ENCODE measurements at places on chromosomes 1 and 21.

DNA sequence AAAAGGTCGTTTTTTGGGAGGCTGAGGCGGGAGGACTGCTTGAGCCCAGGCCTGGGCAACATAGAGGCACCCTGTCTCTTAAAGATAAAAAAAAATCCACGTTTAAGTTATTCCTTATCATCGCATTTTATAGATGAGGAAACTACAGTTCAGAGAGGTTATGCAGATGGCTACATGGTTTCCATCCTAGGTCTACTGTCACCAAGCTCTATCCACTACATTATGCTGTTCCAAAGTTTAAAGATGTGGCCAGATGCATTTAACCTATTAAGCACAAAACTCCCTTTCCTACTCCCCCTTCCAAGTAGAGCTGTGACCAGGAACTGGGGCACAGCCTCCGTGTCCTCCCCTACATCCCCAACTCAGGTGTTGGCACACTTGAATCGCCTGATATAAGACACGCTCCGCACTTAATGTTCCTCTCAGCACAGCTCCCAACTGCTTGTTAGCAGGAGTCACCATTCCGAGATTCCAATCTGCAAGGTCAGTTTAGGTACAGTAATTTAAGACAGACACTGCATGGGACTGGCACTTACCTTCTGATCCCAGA lies 1.3 kb downstream of the TAF5L start:
- DNase-seq, result no peak

DNA sequence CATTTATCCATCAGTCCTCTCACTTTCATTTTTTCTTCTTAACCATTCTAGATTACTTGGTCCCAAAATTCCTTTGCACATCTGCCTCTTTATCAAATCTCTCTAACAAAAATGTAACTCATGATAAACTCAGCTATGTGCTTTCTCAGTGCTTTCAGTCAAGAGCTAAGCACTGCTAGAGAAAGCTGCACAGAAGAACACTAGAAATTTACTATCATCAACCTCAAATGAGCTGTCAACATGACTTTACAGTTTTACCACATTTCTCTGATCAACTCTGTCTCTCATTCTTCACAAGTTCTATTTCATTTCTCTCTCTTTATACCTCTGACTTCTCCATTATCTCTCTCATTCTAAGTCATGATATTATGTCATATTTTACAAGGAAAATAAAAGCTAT lies 54.2 kb upstream of the PRKACB start:
- no peak for DNase-seq

DNA sequence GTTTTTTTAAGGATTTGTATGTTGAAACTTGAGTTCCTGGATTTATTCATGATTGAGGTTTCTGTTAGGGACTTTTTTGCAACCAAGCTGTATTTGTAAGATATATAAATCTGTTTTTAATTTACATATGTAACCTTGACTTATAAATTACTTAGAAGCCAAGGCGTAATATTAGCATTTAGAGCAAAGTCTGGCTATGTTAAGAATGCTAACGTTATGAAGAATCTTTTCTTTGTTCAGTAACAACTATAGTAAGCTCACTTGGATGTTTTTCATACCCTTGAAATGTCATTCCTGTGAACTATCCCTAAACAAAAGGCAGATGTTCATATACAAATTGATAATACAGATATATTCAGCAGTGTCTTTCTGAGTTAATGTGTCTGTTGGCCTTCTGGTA lies 155.3 kb downstream of the MAGI3 start:
- DNase-seq, result no peak

- DNase-seq, result no peak
Observed at GRCh38 chr1:41742219-41742618, 176.5 kb downstream of the HIVEP3 start.

DNA sequence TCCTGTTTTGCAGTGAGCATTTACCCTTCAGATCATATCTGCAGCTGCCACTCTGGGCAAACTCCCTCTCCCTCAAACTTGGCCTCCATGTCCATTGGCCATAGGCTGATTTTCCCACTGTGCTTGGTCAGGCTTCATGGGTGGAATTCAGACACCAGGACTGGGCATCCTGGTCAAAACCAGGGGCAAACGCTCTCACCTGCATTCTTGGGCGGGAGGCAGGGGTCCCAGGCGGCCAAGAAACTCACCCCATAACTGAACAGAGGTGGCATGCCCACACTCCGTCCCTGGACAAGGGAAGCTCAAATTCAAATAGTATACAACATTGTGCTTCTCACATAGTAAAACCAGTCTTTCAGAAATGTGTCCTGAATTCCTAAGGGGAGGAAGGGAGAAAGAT lies 81.1 kb upstream of the ZNF648 start:
- DNase-seq, result no peak

DNA sequence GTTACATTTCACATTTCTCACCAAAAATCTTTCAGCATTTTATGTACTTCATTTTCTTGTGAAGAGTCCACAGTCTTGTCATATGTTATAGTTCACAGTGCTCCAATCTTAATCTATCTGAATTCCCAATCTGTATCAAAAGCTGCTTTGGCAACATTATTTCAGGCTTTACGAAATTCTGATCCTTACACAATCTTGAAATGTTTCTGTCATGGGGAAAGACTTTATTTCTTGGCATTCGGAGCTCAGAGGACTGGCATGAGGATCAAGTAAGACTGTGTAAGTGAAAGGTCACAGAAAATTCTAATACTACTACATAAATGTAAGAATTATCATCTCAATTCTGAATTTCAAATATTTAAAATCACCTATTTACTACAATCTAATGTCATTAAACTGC lies 2.0 kb downstream of the USP33 start:
- no peak for DNase-seq

DNA sequence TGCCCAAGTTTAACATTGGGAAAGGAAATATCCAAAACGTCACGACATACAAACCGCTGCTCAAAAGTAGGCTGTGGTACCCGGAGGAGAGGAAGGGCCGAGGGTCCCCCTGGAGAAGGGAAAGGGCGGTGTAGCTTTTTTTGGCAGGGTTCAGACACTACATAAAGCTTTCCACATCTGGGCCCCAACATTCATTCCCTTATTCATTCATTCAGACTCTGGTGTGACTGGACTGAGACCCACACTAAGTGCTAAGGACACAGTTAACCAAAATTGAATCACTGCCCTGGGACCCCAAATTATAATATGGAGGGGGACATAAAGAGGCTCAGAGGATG lies 10.3 kb upstream of the COL8A2 start:
- DNase-seq, result no peak

- no peak for DNase-seq
Observed at GRCh38 chr21:36113647-36114428, 21.0 kb upstream of the CBR3 start.

- DNase-seq, result no peak
Observed at GRCh38 chr1:217017165-217017564, 293.9 kb upstream of the ESRRG start.

DNA sequence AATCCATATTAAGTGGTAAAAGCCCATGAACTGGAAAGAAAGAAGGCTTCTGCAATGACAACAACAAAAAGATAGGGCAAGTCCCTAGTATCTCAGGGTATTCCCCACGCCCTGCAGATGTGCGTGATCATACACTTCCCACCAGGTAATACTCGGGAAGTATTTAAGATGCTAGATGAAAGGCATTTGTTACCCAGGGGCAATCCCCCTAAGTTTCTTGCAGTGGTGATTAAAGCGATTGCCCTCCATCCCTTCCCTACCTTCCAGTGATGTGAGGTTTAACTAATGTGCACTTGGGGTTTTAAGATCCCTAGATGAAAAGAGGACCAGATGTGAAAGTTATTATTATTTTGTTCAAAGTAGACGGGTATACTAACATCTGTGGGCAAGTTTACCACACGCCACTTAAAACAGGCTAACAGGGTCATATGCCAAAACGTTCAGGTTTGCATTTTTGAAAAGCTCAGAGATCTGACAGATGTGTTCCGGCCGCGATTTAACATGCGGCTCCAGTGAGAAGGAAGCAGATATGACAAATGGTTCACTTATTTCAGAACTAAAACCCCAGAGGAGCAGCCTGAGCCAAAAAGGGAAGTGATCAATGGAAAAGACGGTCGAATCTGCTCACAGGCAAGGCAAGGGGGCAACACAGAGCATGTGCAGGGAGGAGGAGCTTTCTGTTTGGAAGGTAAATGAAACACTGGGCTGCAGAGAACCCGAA lies 17.4 kb downstream of the TIAM1 start:
- DNase-seq, result no peak

Data from stimulated activated CD4-positive, alpha-beta T cell treated with anti-CD3 and anti-CD28 coated beads, Interleukin-1b, Interleukin-23, amount 100 ng/mL, for 4 hours (primary cell).